ENCODE measurements at places on chromosomes 6 and 20. TPM values are rescaled to one million over a fixed set of nuclear protein-coding genes. Genes with fewer than 3 reads are reported as not detected.

Gene VARS1
- total RNA-seq, result 22.5 TPM

Gene GPX5
- not detected for total RNA-seq

Gene BMP5
- total RNA-seq, result 2.8 TPM

Gene LY6G6C
- total RNA-seq, result not detected

Gene SRMS
- not detected for total RNA-seq

Gene RHAG
- total RNA-seq, result 0.62 TPM

Gene GJA10
- total RNA-seq, result not detected

Gene C2
- total RNA-seq, result 5.8 TPM

Gene ELOVL2
- 1.3 TPM for total RNA-seq

GRCh38 chr6:72955666-72956065 lies 269.6 kb downstream of the KHDC1L start:
- no peak for DNase-seq

DNA sequence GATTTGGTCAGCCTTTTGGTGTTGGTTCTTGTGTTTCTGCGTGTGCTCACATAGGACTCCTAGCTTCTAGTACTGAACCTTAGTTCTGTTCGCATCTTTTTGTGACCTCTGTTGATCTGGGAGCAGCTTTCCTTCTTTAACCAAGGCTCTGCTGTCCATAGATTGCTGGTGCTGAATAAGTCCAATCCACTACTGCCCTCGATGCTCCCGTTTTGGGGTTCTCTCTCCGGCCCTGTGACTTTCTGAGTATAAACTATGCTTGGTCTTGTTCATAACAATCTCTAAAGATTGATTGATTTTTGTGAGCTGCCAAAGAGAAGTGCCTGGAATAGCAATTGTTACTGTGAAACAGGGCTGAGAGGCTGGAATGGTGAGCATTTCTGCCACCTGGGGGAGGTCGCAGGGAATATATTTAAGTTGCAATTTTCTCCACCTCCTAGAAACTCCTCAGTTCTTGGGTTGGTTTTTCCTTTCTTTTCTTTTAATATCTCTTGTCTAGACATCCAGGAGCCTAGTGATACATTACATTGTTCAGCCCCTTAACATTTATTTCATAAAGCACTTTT lies 422.9 kb upstream of the CHD6 start:
- no peak for DNase-seq

- DNase-seq, result no peak
These were observed 160.2 kb downstream of the GMPR start for GRCh38 chr6:16398587-16398986.

DNA sequence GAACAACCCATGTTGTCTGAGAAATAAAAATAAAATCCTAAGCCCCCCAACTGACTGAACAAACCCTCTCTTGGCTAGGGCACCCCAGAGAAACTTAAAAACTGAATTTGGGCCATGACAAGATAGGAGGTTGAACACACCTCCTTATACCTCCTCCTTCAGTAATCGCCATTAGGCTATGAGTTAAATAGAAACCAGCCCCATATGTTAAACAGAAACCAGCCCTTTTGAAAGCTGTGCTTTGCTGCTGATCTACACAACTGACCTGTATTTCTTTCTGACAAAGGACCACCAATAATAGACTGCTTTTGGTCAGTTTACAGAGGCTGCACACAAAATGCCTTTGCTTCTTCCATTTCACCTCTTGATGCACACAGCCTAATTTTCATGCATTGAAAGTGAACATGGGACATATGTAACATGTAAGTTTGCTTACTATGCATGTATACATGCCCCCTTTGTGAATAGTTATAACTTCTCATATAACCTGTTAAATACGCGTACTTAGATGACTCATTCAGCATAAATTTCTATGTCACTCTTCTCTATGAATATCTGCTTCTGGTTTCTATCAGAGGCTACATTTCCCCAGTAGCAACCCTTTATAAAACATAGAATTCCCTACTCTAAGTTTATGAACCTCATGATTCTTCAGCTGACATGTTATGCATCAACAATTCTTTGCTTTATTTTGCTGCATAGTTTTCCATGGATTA lies 462.9 kb downstream of the COL12A1 start:
- no peak for DNase-seq

GRCh38 chr20:10449270-10449669 lies 14.2 kb downstream of the SLX4IP start:
- DNase-seq, result no peak

DNA sequence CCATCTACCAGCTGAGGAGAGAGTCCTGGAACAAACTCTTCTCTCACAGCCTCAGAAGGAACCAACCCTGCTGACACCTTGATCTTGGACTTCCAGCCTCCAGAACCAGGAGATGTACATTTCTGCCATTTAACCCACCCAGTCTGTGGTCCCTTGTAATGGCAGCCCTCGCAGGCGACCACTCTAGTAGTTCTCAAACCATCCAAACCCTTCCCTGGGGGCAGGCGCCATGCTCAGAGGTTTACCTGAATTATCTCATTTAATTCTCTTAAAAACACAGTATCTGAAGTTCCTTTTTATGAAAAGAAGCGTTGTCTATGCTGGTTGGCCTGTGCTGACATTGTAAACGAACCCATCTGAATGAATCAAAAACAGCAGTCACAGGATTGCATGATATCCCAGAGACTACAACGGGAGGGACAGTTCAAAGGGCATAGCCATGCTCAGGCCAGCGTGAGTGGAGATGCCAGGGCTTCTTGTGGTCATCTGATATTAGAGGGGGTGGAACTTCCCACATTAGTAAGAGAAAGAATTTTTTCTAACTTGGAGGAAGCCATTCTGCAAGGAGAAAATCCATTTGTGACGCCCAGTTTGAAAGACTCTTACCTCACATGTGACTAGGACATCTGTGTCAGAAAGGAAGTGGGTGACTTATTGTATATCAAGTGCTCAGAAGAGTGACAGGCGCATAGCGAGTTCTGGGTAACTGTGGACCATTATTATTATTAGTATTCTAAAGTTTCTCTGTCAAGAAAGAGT lies 17.2 kb upstream of the TAGAP start:
- no peak for DNase-seq

- DNase-seq, result no peak
These were observed 51.4 kb downstream of the ZDHHC14 start for GRCh38 chr6:157432231-157432891.

GRCh38 chr6:13152764-13153163 lies 175.6 kb downstream of the TBC1D7 start:
- DNase-seq, result no peak

DNA sequence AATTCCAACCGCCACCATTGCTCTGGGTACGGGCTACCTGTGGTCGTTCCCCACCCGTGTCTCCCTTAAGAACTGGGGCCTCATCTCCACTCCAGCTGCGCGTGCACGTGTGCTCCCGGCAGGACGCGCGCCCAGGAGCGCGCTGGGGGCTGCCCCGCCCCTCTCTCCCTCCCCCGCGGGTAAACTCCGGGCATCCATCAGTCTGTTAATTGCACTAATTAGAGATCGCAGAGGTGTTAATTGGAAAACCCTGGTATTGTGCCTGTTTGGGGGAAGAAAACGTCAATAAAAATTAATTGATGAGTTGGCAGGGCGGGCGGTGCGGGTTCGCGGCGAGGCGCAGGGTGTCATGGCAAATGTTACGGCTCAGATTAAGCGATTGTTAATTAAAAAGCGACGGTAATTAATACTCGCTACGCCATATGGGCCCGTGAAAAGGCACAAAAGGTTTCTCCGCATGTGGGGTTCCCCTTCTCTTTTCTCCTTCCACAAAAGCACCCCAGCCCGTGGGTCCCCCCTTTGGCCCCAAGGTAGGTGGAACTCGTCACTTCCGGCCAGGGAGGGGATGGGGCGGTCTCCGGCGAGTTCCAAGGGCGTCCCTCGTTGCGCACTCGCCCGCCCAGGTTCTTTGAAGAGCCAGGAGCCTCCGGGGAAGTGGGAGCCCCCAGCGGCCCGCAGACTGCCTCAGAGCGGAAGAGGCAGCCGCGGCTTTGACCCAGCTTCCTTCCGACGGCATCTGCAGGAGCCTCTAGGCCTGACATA lies 14.4 kb downstream of the FOXP4 start:
- DNase-seq, result peak; percentile 83

- DNase-seq, result no peak
These were observed 273.0 kb upstream of the PREP start for GRCh38 chr6:105675715-105676397.

DNA sequence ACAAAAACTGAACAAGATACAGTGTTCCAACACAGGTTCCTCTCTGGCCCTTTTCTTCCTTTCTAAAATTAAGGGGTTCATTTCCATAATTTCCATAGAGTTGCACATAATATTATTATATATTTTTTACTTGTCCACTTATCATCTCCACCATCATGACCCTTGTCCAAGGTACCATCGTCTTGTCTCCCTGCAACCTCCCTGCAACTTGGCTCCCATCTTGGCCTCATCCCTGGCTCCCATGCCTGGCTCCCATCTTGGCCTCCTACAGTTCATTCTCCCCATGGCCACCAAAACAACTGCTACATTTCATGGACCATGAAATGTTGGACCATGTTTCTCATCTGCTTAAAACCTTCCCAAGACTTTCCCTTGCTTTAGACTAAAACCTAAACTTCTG lies 3.1 kb upstream of the KCNB1 start:
- no peak for DNase-seq

DNA sequence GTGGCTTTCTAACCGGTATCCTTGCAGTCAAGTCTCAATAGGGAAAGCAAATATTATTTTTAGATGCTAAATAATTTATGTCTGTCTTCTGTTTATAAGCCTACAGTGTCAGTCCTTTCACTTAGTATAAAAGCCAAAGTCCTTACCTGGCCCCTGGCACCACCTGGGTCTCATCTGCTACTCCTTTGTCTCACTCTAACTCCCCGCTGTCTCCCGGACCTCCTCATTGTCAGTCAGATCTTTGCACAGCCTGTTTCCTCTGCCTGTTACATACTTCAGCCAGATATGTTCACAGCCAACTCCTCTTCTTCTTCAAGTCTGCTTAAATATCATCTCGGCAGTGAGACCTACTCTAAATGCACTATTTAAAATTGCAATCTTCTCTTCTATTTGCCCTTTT lies 84.2 kb downstream of the THEMIS start:
- no peak for DNase-seq

- DNase-seq, result no peak
These were observed 24.7 kb downstream of the FNDC1 start for GRCh38 chr6:159193923-159194322.

GRCh38 chr20:59772931-59773913 lies 160.2 kb downstream of the SYCP2 start:
- no peak for DNase-seq

- no peak for DNase-seq
These were observed 198.1 kb upstream of the SGK1 start for GRCh38 chr6:134515986-134516385.

- DNase-seq, result no peak
These were observed 121.3 kb downstream of the KIF16B start for GRCh38 chr20:16451982-16452381.

- no peak for DNase-seq
These were observed 243.5 kb downstream of the TMEM242 start for GRCh38 chr6:157079771-157080170.

GRCh38 chr6:90442366-90442765 lies 144.5 kb downstream of the MAP3K7 start:
- DNase-seq, result no peak

GRCh38 chr6:51910851-51911250 lies 176.6 kb downstream of the PKHD1 start:
- DNase-seq, result no peak

GRCh38 chr6:30684386-30685156 lies 1.9 kb downstream of the PPP1R18 start:
- DNase-seq, result peak; percentile 72

DNA sequence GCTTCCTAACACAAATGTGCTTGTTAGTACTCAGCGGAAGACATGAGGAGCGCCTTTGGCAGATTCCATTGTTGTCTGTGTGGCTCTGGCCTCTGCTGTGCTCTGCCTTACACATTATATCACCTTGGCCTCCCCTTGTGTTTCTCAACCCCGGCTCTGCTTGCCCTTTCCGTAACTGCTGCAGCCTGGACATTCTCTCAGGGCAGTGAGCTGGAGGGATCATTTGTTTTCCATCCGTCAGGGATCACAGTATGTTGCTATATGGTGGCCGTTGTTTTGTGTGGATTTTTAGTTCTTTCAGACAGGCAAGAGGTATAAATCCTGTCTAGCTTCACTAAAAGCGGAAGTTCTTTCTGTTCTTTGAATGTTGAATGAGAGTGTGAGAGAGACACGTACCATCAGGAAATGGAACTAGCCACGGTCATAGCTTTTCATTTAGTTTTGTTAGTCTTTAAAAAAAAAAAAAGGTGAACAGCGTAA lies 175.1 kb downstream of the JARID2 start:
- no peak for DNase-seq

- no peak for DNase-seq
These were observed 19.4 kb upstream of the KCNK16 start for GRCh38 chr6:39341937-39342336.

DNA sequence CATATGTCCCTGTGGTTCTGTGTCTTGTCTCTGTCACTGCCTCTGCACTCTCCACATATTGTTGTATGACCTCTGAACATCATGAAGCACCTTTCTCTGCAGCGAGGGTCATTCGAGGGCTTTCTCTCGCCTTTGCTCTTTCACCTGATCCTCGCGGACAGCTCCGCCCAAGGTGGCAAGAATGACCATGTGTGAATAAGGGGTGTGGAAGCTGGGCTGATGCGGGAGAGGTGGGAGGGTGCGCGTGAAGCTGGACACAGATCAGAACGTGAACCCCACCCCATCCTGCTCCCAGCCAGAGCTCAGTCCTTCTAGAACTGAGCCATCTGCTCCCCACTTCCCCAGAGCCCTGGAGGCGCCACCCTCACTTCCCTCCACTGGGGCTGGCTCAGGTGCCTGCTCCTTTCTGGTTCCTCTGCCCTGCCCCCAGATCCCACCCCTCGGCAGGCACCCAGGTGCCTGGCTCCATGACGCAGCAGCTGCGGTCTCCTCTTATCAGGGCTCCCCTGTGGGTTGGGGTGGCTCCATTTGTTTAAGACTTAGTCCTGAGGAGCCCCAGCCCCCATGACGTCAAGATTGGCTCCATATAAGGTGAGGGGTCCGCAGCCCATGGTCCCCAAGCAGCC lies at the start of gene MUCL3:
Gene MUCL3, plus strand, starts transcription at position 613 of the 626 bp plus-strand sequence. CDS start 27 bp downstream, outside the sequence.
- DNase-seq, result no peak

GRCh38 chr6:24888715-24889370 lies 46.9 kb downstream of the RIPOR2 start:
- no peak for DNase-seq

DNA sequence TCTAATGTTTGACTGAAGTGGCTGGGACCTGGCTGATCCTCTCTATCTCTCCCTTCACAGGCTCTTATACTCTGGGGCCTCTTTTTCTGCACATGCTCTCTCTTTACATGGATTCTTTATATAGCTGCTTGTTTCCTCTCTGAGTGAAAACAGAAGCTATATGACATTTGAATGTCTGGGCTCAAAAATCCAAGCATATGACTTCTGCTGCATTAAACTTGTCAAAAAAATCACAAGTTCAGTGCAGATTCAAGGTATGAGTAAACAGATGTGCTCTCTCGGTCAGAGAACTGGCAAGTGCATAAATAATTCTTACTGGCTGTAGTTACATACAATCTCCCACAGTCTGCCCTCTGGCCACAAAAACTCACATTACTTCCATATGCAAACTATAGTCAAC lies 96.6 kb downstream of the LCA5 start:
- DNase-seq, result no peak

Data from left ventricle myocardium superior (tissue), 1 donor.